ENCODE measurements at places on chromosomes 7 and 10.

DNA sequence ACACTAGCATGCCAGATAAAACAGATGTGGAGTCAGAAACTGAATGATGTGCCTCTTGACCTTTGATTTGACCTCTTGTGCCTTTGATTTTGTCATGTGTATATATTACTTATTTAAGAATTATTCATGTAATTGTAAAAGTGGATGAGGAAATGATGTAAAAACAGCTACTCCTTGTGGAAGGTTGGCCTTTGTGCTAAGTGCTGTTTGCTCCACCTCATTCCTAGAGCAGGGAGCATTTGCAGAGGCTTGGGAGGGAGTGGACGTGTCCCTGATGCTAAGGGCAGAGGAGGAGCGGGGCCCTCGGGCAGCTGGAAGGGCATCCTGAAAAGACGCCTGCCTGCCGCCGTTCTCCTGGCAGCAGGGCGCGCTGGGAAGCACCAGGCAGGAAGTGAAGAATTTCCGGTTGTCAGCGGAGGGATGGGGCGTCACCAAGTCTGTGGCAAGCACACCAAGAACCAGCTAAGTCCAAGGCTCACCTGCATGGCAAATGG, 197.6 kb upstream of the ZNF32 start:
- DNase-seq: no peak

GRCh38 chr7:148127374-148127773, 463.2 kb upstream of the C7orf33 start:
- no peak for DNase-seq

GRCh38 chr7:5349005-5349380, 66.2 kb downstream of the SLC29A4 start:
- DNase-seq: no peak

DNA sequence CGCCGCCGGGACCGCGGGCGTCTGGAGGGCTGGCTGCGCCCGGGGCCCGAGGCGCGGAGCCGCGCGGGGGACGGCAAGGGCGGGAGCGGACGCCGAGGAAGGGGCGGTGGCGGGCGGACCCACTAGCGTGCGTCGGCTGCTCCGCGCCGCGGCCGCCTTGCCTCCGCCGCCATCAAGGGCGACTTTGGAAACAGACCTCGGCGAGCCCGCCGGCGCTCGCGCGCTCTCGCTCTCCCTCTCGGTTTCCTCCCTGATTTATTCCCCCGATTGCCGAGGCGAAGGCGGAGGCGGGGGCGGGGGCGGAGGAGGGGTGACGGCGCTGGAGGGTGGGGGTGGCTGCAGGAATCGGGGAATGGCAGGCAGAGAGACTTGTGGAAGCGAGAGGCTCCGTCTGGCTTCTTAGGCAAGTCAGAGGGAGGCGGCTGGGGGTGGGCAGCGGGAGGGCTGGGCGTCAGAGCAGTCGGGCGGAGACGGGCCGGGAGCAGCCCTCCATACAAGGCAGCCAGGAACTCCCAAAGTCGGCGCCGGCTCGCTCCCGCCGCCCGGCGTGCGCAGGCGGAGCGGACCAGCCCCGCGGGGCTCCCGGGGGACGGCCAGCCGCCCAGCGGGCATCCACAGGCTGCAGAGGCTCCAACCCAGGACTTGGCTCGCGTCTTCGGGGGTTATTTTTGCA, at the start of gene CACNA2D1:
Gene CACNA2D1 (minus strand): TSS at position 231 of the 673 bp plus-strand sequence.
- DNase-seq: no peak

DNA sequence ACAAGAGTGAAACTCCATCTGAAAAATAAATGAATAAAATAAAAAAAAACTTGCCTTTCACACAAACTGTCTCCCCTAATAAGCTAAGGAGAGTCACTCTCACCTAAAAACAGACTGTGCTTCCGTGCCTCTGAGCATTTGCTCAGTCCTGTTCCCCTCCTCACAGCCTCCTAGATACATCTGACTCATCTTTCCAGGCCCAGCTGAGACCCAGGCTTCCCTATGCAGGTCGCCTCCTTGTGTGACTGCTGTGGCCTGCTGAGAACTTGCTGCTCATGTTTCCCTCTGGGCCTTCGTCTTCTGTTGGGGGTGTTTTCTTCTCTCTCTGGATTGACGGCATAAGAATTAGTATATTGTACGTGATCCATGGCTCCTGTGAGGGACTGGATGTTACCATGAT, 777.7 kb downstream of the LRMDA start:
- DNase-seq: no peak

DNA sequence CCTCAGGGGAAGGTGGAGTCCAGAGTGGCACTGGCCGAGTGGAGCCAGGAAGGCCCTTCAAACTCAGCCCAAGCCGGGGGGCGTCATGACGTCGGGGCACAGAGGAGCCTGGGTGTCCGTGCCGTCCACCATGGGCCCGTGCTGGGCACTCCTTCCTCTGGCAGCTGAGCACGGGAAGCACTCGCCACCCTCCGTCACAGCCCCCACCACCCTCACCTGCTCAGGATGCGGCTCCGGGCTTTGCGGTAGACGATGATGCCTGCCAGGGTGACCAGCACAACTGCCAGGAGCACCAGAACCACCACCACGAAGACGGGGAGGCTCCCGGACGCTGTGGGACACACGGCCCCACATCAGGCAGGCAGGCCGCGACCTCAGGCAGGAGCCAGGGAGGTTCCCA, 8.1 kb downstream of the ADAM8 start:
- no peak for DNase-seq

- no peak for DNase-seq
Observed at GRCh38 chr7:112045222-112045621, 161.0 kb downstream of the DOCK4 start.

DNA sequence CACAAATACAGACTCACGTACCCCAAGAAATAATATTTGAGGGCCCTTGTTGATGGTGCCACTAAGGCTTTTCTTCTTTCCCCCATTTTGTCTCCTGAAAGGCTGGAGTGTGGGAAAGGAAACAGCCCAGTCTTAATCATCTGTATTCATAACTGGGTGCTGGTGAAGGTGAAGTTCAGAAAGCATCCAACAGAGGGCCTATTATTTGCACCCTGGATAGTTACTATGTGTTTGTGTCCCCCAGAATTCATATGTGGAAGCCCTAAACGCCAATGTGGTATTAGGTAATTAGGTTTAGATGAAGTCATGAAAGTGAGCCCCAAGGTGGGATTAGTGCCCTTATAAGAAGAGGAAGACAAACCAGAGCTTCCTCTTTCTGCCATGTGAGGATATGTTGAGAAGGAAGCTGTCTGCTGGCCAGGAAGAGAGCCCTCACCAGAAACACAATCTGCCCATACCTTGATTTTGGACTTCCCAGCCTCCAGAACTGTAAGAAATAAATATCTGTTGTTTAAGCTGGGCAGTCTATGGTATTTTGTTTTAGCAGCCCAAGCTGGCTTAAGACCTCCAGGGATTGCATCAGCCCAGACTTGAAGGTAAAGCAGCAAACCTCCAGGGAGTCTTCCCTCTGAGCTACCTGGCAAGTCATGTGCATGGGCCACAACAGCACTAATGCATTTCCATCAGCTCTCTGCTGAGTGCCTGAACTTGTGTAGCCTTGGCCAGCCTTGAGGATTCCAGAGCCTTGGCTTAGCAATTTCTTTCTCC, 90.0 kb upstream of the ADRB1 start:
- DNase-seq: no peak
